ENCODE measurements at places on chromosomes 6 and 20.

GRCh38 chr20:57439432-57439831 is 48.2 kb downstream of the RBM38 start:
- no peak for DNase-seq

DNA sequence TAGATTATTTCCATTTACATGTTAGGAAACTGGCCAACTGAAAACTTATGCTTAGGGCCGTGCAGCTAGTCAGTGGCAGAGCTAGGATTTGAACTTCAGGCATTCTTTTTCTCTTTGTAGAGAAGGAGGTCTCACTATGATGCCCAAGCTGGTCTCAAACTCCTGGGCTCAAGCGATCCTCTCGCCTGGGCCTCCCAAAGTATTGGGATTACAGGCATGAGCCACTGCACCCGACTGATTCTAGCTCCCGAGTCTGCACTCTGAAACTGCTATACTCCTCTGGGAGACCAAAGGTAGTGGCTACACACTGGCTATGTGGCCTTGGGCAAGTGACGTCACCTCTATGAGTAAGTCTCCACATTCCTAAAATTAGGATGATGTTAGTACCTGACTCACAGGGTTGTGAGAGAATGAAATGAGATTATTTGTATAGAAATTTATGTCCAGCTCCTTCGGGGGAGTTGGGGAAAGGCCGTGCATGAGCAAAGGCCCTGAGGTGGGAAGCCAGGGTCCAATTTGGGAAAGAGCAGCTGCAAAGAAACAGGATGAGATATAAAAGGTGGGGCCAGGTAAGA is 6.4 kb downstream of the PLTP start:
- DNase-seq = peak; percentile 89

GRCh38 chr6:29792123-29793035 is 35.2 kb upstream of the HLA-G start:
- DNase-seq = no peak

- DNase-seq = peak; percentile 10
Observed at GRCh38 chr6:134288538-134289203, 29.2 kb downstream of the SGK1 start.

- DNase-seq = no peak
Observed at GRCh38 chr20:48165401-48165685, 380.1 kb upstream of the SULF2 start.
